Urinary bladder (tissue), 4 donors: ENCODE measurements at places on chromosomes 1 and 21.

- DNase-seq, result no peak
Measured at GRCh38 chr1:233544304-233544703, 69.6 kb upstream of the KCNK1 start.

DNA sequence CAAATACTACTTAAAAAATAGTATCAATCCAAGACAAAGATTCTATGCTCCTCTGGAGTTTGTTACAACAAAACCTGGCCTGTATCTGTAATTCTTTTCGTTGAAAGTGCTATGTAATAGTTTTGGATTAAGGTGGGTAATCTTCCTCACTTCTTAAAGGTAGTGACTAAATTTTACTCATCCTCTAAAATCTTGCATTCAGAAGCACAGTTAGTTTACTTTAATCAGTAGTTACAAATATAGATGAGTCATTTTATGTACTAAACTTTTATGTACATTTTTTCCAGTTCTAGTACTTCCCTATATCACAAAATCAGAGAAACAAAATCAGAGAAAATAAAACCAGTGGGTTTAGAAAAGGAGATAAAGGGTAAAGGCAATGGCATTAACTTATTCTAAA, 51.3 kb downstream of the ZNHIT6 start:
- no peak for DNase-seq

DNA sequence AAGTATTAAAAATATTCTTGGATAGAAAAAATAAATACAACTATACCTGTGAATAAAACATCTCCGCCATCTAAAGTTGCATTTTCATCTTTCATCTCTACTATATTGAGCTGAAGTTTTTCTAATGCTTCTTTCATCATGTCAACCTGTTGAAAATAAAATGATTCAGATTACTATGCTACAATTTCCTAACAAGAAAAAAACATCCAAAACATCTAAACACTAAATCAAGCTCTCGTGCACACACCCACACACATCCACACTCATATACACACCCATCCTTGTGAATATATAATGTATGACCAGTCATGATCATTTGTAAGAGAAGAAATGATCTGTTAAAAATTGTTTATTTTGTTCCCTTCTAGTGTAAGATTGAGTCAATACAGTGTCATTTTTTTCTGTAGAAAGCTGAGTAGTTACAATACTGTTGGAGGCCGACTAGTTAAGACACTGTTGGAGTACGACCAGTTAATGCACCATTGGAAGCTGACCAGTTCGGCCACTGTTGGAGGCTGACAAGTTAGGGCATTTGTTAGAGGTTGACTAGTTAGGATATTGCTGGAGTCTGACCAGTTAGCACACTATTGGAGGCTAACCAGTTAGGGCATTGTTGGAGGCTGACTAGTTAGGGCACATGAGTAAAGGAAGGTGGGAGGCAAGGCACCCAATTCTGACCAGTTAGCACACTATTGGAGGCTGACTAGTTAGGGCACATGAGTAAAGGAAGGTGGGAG, 82.4 kb upstream of the BCL10 start:
- no peak for DNase-seq

- DNase-seq, result no peak
Measured at GRCh38 chr1:185895208-185895900, 161.2 kb downstream of the HMCN1 start.

GRCh38 chr1:203217139-203217655, 12.3 kb downstream of the CHIT1 start:
- no peak for DNase-seq

GRCh38 chr1:12620488-12620865, 2.5 kb upstream of the DHRS3 start:
- no peak for DNase-seq

- DNase-seq, result no peak
Measured at GRCh38 chr1:44076066-44076465, 42.6 kb upstream of the KLF17 start.

DNA sequence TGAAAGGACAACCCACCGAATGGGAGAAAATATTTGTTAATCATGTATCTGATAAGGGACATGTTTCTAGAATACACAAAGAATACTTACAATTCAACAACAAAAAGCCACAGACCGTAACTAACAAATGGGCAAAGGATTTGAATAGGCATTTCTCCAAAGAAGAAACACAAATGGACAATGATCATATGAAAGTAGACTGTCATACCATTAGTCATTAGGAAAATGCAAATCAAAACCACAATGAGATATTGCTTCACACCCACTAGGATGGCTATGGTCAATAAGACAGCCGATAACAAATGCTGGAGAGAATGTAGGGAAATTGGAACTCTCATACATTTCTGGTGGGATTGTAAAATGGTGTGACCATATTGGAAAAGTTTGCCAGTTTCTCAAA, 367.2 kb upstream of the SGIP1 start:
- DNase-seq, result no peak

DNA sequence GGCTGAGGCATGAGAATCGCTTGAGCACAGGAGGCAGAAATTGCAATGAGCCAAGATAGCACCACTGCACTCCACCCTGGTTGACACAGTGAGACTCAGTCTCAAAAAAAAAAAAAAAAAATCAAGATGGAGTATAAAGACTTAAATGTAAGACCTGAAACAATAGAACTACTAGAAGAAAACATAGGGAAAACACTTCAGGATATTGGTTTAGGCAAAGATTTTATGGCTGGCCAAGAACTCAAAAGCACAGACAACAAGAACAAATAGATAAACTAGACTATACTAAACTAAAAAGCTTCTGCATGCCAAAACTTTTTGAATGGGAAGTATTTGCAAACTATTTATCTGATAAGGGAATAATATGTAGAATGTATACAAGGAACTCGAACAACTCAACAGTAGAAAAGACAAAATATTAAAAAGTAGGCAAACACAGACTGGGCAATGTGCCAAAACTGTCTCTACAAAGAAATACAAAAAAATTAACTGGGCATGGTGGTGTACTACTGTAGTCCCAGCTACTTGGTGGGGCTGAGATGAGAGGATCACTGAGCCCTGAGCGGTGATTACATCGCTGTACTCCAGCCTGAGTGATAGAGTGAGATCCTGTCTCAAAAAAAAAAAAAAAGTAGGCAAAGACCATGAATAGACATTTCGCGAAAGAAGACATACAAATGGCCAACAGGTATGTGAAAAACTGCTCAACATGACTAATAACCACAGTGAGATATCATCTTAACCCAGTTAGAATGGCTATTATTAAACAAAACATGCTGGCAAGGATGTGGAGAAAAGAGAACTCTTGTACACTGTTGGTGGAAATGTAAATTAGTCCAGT, 25.3 kb downstream of the DTL start:
- no peak for DNase-seq

DNA sequence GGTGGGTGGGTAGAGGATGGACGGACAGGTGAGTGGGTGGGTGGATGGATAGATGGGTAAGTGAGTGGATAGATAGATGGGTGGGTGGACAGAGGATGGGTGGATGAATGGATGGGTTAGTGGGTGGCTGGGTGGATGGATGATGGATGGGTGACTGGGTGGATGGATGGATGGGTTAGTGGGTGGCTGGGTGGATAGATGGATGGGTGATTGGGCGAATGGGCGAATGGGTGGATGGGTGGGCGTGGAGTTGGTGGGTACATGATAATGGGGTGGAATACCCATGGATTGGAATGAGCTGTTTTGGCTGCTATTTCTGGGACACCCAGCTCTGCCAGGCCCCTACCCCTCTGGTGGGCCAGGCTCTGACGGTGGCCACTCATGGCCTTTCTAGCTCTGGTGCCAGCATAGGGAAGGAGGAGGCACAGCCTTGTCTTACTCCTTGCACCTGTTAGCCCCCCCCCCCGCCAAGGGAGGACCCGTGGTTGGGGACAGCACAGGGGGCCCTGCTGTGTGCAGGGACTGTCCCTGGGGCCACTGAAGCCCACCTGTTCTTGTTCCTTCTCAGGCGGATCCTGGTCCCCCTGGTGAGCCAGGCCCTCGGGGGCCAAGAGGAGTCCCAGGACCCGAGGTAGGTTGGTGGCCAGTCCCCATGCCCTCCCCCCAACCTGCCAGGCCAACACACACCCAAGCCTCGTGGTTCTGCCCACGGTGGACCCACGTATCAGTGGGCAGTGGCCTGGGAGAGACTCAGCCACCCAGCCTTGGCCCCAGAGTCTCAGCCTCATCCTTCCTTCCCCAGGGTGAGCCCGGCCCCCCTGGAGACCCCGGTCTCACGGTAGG, 26.4 kb downstream of the COL6A2 start:
- no peak for DNase-seq

GRCh38 chr1:98792123-98792522, 130.6 kb downstream of the SNX7 start:
- no peak for DNase-seq

- no peak for DNase-seq
Measured at GRCh38 chr1:198169672-198170071, 12.9 kb downstream of the NEK7 start.

- DNase-seq, result no peak
Measured at GRCh38 chr1:32755810-32756159, 53.2 kb upstream of the SYNC start.

- no peak for DNase-seq
Measured at GRCh38 chr1:56137090-56137489, 442.3 kb downstream of the PLPP3 start.

GRCh38 chr21:43266534-43266933, 97.7 kb downstream of the CRYAA start:
- no peak for DNase-seq

DNA sequence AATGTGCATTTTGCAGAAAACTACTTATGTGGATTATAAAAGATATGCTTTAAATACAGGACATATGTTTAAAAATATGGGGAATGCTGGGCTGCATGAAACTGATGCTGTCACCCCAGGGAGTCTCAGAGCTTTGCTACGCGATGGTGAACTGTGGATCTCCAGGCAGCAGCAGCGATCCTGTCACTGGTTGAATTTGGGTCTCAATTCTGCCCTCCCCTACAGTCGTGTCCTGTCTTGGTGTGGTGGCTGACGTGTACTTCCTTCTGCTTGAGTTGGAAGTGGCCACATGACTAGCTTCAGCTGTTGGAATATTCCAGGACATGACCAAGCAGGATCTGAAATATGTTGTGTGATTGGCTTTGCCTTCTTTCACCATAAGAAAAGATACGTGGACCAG, 222.9 kb upstream of the AJAP1 start:
- no peak for DNase-seq

DNA sequence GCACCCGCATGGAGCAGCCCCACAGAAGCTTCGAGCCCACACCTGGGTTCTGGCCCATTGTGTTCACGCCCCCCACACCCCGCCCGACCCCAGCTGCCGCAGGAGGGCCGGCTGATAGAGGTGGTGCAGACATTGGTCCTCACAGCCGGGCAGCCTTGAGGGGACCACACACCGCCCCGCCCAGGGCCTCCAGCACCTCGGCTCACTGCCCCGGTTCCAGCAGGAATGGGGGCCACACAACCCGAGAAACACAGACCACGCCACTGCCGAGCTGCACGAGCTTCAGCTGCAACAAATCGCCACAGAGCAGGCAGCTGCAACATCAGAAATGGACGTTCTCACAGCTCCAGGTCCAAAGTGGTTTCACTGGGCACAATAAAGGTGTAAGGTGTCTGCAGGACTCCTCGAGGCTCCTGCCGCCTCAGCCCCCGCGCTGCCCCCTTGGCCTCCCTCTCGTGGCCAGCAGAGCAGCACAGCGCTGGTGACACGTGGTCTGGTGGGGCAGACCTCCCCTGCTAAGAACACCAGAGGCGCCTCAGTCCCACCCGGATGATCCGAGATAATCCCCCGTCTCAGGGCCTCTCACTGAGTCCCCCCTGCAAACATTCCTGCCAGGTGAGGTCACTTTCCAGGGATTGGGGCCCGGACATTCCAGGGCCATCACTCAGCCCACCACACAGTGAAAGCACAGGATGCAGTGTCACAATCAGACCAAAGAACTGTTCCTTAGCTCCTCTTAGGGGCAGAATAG, 62.3 kb upstream of the ADARB1 start:
- peak; percentile 36 for DNase-seq

GRCh38 chr1:153563991-153564390, 1.7 kb downstream of the S100A2 start:
- no peak for DNase-seq

DNA sequence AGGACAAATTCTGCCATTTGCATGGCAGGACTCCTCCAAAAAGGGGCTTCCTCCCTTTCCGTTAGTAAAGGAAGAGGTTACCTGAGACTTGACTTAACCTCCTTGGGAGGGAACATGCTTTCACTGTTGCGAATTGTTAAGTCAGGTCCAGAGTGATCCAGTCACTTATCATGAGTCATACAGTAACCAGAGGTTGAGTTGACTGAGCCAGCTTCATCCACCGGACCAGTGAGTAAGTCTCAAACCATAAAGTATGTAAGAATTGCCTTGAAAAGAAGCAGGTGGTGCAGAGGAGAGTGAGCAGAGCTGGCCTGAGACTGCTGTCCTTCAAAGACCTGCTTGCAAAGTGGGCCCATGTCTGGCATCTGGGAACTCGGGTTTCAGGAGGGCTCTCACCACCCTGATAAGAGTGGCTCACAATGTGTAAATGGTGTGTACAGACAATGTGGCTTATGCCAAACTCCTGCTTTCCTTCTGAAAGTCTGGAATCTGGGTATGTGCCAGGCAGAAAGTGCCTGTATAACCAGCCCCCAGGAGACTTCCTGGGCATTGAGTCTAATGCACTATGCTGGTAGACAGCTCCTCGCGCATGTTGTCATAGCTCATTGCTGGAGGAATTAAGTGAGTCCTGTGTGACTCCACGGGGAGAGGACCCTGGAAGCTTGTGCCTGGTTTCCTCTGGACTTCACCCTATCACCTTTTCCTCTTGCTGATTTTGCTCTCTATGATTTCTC, 84.3 kb upstream of the KLHDC7A start:
- DNase-seq, result no peak

DNA sequence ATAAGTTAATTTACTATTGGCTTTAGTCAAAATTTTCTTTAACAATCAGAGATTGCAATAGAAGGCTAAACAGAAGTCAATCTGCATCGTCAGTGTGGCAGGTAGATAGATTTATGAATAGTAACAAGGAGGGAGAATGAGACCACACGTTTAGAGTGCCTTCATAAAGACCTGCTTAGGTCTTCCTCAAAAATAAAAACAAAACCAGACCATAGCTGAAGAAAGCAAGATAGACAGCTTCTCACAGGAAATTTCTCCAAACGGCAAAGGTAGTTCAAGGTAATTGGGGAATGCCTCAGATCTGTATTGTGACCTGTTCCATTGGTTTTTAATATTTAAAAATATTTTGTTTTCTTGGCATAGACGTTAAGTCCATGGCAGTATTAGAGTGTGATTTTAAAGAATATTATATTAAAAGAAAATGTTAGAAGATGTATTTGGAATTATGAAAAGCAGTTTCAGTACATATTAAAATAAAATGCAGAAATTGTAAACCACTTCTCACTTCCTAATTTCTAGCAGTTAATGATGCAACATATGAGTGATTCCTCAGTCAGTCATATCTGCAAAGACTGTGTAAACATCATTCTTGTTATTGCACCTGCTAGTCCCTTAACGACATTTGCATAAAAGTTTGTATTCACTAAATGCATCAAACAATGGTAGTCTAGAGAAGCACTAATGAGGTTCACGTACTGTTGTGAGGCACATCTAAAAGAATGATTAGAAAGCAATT, 278.0 kb downstream of the HLX start:
- no peak for DNase-seq

GRCh38 chr1:232571523-232571922, 58.4 kb downstream of the SIPA1L2 start:
- DNase-seq, result no peak

- no peak for DNase-seq
Measured at GRCh38 chr1:231045286-231045685, 5.2 kb upstream of the FAM89A start.

GRCh38 chr1:245583575-245584330, 429.0 kb downstream of the KIF26B start:
- no peak for DNase-seq
